ENCODE measurements at places on chromosomes 16 and 17.

GRCh38 chr17:81456798-81457197 lies 55.8 kb downstream of the ACTG1 start:
- peak; percentile 79 for DNase-seq

GRCh38 chr17:76427501-76428231 lies 25.3 kb downstream of the UBE2O start:
- DNase-seq = peak; percentile 81

GRCh38 chr17:57915544-57915943 lies 39.7 kb downstream of the CUEDC1 start:
- no peak for DNase-seq

GRCh38 chr17:16478649-16479048 lies 13.3 kb downstream of the LRRC75A start:
- no peak for DNase-seq

DNA sequence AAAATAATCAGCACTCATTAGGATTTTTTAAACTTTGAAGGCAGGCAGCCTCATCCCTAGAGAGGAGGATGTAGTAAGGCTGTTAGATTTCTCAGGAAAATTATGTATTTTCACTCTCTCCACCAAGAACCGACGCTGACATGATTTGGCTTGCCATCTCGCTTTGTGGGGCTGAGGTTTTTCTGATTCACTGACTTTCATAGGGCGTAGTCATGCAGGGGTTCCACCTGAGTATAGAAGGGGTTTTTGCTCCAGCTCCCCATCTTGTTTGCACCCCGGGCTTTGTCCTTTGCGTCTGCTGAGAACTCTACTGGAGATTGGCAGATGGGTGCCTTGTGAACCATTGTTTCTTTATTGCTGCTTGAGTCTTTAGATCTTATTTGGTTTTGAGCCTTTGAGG lies 20.2 kb downstream of the TOM1L1 start:
- no peak for DNase-seq

- DNase-seq = no peak
These were observed 1.1 kb downstream of the CBX1 start for GRCh38 chr17:48100160-48100559.

- DNase-seq = no peak
These were observed 250.5 kb upstream of the TNRC6C start for GRCh38 chr17:77708049-77708448.

DNA sequence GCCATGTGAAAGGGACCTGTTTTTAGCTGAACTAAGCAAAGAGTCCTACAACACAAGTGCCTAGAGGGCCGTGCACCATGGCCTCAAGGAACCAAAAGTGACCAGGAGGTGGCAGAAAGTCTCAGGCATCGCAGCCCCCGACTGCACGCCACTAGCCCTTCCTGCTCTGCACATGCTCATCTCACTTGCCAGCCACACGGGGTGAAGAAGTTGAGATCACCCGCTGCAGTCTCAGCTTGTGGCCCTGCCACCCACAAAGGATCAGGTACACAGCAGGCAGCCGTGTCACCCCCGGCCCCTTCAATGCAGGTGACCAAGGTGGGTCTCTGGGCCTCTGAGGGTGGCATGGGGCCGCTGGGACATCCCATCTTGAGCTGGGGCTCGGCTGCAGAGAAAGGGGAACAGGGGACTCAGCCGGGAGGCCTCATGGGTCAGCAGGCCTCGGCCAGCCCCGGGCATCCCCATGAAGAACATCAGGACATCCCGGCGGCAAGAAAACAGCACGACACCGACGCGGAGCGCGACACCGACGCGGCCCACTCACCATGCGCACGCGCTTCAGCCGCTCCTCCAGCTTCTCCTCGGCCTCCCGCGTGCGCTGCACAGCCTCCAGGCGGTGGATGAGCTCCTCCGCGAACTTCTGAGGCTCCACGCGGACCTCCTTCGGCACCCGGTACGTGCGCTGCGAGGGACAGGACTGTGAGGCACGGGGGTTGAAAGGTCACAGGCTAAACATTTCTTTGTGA lies 21.0 kb downstream of the PDIA2 start:
- DNase-seq = no peak

DNA sequence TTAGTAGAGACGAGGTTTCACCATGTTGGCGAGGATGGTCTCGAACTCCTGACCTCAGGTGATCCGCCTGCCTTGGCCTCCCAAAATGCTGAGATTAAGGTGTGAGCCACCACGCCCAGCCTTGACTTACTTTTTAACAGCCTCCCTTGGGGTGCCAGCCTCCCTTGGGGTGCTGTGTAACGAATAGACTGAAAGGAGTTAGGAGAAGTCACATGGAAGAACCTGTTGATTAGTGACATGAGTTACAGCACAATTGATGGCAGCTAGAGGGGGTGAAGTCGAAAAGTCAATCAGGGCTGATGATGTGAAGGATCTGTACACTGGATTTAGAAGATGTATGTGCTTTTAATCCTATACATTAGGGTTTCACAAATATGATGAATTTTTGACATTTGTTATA lies 39.4 kb upstream of the CDR2 start:
- DNase-seq = no peak

- no peak for DNase-seq
These were observed 11.1 kb upstream of the CD300LD start for GRCh38 chr17:74603037-74603635.

- peak; percentile 18 for DNase-seq
These were observed 29.0 kb downstream of the ZC3H18 start for GRCh38 chr16:88599092-88599733.

GRCh38 chr16:12381662-12382061 lies 405.1 kb downstream of the SNX29 start:
- DNase-seq = no peak

GRCh38 chr16:9723136-9723535 lies 459.1 kb downstream of the GRIN2A start:
- no peak for DNase-seq

DNA sequence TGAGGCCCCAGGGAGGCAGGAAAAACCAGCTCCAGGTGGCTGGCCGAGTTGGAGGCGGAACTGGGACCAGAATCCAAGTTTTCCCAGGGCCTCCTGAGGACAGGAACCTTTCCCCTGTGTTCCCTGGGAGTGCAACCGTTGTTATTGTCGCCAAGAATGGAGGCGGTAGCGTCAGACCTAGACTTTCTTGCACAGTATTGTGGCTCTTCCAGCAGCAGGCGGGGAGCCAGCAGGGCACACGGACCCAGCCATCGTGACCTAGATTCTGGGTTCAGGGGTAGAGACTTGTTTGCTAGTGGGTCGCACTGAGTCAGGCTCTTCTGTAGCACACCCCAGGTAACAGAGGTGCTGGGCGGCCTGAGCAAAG lies 667 bp upstream of the KIF19 start:
- no peak for DNase-seq

GRCh38 chr16:58853854-58854791 lies 120.0 kb upstream of the GOT2 start:
- no peak for DNase-seq
